Right atrium auricular region (tissue), 2 donors: ENCODE measurements at places on chromosomes 5 and 9. TPM values are rescaled to one million over a fixed set of nuclear protein-coding genes. Genes with fewer than 3 reads are reported as not detected.

EHMT1 gene
- total RNA-seq = 34.6 TPM

PCDHGA12 gene
- 7.7 TPM for total RNA-seq

CACFD1 gene
- 12.4 TPM for total RNA-seq

GRCh38 chr5:157172403-157172802, 6.3 kb upstream of the GARIN3 start:
- H3K27me3 ChIP-seq = no peaks in the 10 kb centered on the region
- peak; percentile 13 for DNase-seq
- no peaks in the 10 kb centered on the region for H3K36me3 ChIP-seq
- no peaks in the 10 kb centered on the region for H3K4me1 ChIP-seq

GRCh38 chr9:115637661-115638060, 515.9 kb upstream of the PAPPA start:
- H3K36me3 ChIP-seq = no peaks in the 10 kb centered on the region
- no peak for DNase-seq
- no peaks in the 10 kb centered on the region for H3K4me1 ChIP-seq
- no peak overlapping the region for H3K4me3 ChIP-seq
- H3K27ac ChIP-seq = no peak overlapping the region

PCDHB9 gene
- total RNA-seq = 1.7 TPM

DNA sequence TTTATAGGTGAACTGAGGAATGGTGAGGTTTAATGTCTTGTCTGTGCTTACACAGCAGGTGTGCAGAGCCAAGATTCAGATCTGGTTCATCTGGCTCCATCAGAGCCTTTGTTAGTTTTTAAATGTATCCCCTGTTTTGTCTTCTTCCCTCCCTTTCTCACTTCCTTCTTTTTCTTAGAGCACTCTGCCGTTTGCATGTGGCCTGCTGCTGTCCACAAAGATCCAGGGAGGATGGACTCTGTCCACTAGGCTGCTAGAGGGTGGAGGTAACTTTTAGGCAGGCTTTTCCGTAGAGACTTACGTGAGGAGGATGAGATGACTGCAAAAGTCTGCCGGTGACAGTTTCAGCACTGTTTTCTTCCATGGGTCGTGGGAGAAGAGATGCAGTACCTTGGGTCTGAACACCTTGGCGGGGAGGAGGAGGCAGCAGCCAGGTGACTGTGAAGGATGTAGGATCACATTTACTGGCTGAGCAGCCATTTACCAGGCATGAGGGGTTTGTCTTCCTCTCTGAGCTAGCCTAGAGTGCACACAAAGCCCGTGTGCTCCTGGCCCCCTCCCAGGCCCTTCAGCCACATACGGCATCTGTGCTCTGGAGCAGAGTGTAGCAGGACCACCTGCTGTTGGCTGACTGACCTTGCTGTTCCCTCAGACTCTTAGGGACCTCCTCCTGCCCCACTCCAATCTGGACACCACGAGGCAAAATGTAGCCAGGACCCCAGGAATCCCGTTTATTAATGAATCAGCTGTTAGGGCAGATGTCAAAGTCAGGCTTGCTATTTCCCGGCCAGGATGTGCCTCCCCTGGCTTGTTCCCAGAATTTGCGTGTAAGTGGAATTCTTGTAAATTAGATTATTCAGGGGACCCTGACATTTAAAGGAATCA, 1.8 kb downstream of the NTMT1 start:
- H3K36me3 ChIP-seq = peaks cover 5% of the 10 kb centered on the region
- H3K4me1 ChIP-seq = peaks cover 60% of the 10 kb centered on the region
- no peak for DNase-seq
- H3K27me3 ChIP-seq = no peaks in the 10 kb centered on the region
- H3K27ac ChIP-seq = peak overlapping the region; percentile 93
- peak overlapping the region; percentile 79 for H3K4me3 ChIP-seq

- no peak for DNase-seq
- H3K27me3 ChIP-seq = no peaks in the 10 kb centered on the region
- no peaks in the 10 kb centered on the region for H3K4me1 ChIP-seq
Observed at GRCh38 chr5:115723220-115723619, 93.2 kb downstream of the CDO1 start.

GRCh38 chr5:98031926-98032325, 741.5 kb upstream of the RGMB start:
- H3K4me1 ChIP-seq = no peaks in the 10 kb centered on the region
- DNase-seq = no peak
- H3K27me3 ChIP-seq = no peaks in the 10 kb centered on the region

DNA sequence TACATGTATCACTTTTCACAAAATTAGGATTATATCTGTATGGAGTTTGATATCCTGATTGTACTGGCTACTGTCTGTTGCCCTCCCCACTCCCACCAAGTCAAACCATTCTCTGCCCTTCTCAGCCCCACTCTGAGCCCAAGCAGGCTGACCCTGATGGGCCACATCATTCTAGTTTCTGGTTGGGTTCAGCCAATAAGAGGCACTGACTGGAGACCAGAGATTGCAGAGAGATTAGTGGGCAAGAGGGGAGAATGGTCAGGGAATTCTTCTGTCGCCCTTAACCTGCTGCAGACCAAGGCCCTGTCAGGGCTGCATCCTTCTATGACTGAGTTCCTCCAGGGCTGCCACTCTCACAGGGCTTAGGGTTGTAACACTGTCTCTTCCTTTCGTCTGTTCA, 2.7 kb downstream of the HSPB3 start:
- H3K27me3 ChIP-seq = no peaks in the 10 kb centered on the region
- peaks cover 9% of the 10 kb centered on the region for H3K4me1 ChIP-seq
- DNase-seq = no peak
- peak overlapping the region; percentile 53 for H3K4me3 ChIP-seq

DNA sequence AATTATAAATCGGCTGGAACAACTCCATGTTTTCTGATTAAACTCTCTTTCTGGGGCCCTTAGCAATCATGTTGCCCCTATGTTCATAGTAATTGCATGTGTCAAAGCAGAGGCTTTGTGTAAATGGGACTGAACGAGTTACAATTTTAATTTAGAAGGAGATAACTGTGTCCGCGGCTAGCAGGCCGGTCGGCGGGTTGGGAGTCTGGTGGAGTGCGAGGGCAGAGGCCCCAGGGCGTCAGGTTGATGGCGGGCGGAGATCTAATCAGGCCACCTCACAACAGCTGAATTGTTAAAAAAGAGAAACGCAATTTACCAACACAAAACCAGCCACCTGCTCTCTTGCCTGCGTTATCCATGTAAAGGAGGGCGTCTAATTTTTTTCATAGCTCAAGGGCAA, 134.9 kb upstream of the LPCAT1 start:
- H3K36me3 ChIP-seq = no peaks in the 10 kb centered on the region
- no peak overlapping the region for H3K27ac ChIP-seq
- H3K27me3 ChIP-seq = peaks cover 9% of the 10 kb centered on the region
- DNase-seq = peak; percentile 13

- no peak overlapping the region for H3K4me3 ChIP-seq
- DNase-seq = no peak
- no peaks in the 10 kb centered on the region for H3K36me3 ChIP-seq
- H3K27me3 ChIP-seq = no peaks in the 10 kb centered on the region
Observed at GRCh38 chr5:59956130-59956783, 62.7 kb upstream of the PDE4D start.

DNA sequence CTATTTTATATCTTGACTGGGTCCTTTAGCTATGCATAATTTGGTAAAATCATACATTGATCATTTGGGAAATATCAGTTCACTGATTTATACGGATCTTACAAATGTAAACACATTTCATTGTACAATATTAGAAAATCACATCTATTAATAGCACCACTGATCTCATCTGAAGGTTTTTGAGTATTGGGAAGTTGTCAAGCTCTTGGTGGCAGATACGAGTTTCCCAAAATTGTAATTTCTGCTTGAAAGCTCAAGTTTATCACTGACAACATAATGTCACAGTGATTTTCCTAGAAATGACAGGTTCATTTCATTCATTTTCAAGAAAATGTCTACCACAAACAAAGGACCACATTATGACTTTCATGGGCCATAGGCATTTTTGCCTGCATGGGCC, 3.0 kb upstream of the MACROH2A1 start:
- H3K36me3 ChIP-seq = no peaks in the 10 kb centered on the region
- DNase-seq = no peak
- no peaks in the 10 kb centered on the region for H3K4me1 ChIP-seq
- H3K4me3 ChIP-seq = no peak overlapping the region
- no peaks in the 10 kb centered on the region for H3K27me3 ChIP-seq

FGFR4 gene
- 0.48 TPM for total RNA-seq

OCLN gene
- 2.7 TPM for total RNA-seq

DNA sequence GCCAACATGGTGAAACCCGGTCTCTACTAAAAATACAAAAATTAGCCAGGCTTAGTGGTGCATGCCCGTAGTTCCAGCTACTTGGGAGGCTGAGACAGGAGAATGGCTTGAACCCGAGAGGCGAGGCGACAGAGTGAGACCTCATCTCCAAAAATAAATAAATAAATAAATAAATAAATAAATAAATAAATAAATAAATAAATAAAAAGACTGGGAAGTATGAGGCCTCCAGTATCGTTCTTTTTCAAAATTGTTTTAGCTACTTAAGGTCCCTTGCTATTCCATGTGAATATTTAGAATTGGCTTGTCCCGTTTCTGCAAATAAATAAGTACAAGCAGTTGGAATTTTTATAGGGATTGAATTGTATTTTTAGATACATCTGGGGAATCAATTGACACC, 3.0 kb upstream of the SETX start:
- H3K27me3 ChIP-seq = no peaks in the 10 kb centered on the region
- peaks cover 14% of the 10 kb centered on the region for H3K4me1 ChIP-seq
- H3K27ac ChIP-seq = no peak overlapping the region
- DNase-seq = no peak
